ENCODE measurements at places on chromosomes 2 and 18. TPM values are rescaled to one million over a fixed set of nuclear protein-coding genes. Genes with fewer than 3 reads are reported as not detected.

Gene ATG16L1
- total RNA-seq = 18.5 TPM

Gene FOXI3
- total RNA-seq = not detected

DNA sequence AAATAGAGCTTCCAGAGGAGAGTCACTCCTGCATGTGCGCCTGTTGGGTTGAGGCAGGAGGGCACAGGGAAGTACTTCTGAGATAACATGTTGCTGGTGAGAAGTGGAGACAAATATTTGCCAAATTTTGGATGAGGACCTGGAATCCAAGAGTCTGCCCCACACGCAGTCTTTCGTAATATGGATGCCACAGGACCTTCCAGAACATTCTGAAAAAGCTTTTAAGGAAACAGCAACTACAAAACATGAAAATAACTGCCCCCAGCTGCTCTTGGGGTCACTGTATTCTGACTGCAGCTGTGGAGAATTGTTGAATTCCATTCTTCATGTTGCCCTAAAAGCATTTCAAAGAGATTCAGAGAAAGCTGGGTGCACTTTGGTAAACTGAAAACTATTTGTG lies 227.5 kb downstream of the C1D start:
- DNase-seq = no peak

DNA sequence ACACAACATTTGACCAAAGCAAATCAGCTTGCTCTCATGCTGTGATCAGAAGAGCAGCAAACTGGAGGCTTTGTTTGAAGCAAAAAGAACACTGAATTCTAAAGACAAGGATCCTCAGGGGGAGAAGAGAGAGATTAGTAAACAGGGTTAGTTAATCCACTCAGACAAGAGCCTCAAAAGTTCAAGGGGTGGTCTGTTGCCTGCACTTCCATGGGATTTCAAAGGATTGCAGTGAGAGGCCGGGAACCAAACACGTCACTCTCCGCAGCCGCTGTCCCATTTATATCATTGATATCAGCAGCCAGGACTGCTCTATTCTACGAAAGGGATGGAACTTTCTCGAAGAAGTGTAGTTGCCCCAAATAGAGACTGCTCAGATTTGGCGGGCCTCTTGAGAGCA lies 97.8 kb upstream of the SP3 start:
- no peak for DNase-seq

- no peak for DNase-seq
Measured at GRCh38 chr2:129296396-129296795, 683.1 kb upstream of the RAB6C start.

GRCh38 chr2:18299423-18300212 lies 260.8 kb downstream of the RDH14 start:
- DNase-seq = no peak

All from muscle of leg (tissue), 16 donors.